HS-27A (cell line): ENCODE measurements at places on chromosomes 2 and 18.

DNA sequence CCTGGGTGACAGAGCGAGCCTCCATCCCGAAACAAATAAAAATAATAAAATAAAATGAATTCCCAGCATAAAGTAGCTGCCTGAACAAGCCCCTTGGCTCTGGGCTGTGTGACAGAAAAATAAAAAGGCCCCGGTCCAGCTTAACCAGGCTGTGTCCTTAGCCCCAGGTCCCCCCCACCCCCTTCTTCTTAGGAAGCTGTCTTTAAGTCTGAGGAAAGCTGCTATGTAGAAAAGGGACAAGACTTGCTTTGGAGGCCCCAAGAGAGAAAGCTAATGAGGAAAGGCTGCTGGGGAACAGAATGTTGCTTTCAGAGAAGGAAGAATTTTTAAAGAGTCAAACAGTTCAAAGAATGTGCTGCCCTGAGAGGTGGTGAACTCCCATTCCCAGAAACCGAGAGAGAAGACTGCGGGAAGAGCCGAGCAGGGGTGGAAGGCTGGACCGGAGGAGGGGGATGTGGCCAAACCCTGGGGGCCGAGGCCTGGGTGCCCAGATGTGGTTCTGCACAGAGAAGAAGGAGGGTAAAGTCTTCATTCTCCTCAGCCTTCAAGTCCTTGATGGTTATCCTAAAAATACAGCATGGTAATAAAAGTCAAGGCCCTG is 61.9 kb downstream of the CENPO start:
- no peak for DNase-seq

- no peak for DNase-seq
Observed at GRCh38 chr18:12844391-12844790, 39.6 kb downstream of the PTPN2 start.

- no peak for DNase-seq
Observed at GRCh38 chr18:29494371-29494770, 1317.4 kb upstream of the CDH2 start.

DNA sequence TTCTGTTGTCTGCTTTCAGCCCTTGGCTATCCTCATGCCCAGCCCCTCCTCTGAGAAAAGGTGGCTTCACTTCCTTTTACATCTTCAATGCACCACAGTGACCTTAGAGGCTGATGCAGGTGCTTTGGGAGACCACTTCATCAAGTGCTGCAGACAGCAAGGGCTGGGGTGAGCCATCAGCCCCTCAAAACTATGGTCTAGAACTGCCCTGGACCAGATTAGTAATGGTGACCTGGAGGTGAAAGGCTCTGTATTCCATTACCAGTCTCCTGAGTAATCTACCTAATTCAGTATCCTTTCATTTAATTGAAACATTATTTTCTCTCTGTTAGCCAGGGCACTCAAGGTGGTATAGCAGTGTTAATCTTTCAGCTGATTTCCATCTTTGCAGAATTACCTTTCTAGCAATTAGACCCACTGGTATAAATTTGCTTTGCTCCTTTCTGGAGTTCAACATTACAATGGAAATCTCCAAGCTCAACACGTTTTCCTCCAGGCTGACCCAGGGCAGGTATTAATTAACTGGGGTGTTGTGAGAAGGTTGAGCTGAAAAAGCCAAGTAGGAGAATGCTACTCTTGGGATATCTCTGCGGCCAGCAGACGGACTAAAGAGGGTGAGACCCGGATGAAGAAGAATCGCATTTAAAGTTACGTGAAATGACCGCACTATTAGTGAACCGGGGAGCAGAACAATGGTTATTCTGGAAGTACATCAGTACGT is 469.0 kb downstream of the MEIS1 start:
- DNase-seq, result no peak

DNA sequence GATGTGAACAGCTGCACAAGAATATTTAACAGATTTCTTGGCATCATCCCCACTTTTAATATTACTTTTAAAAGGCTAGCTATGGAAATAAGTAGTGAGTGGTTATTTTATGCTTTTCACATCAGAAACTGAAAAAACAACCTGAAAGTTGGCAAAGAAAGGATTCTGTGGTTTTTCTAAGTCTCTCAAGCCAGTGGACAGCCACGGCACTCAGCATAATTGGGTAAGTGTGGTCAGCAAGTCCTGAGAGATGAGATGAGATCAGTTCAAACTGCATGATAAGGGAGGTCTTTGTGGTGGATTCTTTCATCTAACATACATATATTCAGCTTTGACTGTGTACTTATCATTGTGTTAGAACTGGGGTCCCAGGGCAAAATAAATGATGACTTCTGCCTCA is 105.2 kb downstream of the LYPD6B start:
- no peak for DNase-seq

DNA sequence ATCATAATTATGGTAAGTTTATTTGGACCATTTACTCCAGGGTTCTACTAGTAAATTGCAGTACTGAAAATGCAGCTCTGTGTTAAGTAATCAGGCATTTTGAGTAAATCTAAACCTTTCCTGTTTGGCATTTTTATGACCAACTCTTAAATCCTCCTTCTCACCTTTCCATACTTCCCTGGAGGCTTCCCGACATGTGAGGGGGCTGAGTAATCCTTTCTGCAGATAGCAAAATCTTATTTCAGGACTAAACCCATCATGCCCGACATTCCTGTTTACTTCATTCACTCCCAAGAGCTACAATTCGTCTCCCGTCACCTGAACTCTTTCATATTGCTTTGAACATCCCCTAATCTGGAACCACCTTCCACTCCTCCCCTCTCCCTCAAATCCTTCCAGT is 296.6 kb downstream of the IKZF2 start:
- no peak for DNase-seq

GRCh38 chr2:138000796-138001195 is 36.5 kb downstream of the HNMT start:
- DNase-seq, result no peak

- no peak for DNase-seq
Observed at GRCh38 chr2:234565201-234565600, 68.3 kb upstream of the ARL4C start.

GRCh38 chr2:217661378-217661777 is 341.4 kb downstream of the TNS1 start:
- no peak for DNase-seq

DNA sequence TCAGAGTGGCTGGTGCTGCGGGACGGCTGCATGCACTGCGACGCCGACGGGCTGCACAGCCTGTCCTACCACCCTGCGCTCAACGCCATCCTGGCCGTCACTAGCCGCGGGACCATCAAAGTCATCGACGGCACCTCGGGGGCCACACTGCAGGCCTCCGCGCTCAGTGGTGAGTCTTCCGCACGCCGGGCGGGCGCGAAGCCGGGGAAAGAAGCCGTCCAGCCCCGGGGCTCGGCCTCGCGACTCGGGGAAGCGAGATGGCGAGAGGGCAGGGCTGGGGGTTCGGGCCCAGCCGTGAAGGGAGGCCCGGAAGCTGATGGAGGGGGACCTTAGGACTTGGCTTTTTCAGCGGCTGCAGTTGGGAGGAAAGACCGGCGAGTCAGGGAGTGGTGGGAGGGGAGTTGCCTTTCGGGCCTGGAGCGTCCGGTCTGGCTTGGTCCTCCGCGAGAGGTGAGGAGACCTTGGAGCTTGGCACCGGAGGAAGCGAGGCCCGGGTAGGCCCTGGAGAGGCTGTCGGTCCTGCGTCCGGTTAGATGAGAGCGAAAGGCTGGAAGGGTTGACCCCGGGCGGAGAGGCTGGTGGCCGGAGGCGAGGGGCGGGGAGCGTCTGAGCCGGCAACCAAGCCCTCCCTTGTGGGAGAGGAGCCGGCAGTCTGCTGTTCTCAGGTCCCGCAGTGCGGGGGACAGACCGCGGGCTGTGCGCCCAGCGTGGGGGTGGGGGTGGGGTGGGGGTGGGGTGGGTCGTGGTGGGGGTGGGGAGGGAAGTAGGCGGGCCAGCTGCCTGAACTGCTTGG is 691 bp downstream of the BIRC6 start:
- no peak for DNase-seq

DNA sequence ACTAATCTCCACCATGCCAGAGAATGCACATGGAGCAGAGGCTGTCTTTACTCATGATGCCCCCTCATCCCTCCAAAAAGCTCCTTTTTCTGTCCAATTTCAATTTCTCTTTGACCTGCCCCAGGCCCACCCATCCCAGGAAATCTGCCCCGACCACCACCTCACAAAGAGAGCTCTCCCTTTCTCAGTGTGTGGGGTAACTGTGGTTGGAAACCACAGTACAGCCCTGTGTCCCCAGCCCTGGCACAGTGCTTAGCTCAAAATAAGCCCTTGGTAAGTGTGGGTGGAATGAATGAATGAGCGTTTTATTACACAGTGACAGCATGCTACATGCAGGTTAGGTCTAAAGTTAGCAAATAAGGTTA is 43.7 kb upstream of the CAB39 start:
- DNase-seq, result no peak

DNA sequence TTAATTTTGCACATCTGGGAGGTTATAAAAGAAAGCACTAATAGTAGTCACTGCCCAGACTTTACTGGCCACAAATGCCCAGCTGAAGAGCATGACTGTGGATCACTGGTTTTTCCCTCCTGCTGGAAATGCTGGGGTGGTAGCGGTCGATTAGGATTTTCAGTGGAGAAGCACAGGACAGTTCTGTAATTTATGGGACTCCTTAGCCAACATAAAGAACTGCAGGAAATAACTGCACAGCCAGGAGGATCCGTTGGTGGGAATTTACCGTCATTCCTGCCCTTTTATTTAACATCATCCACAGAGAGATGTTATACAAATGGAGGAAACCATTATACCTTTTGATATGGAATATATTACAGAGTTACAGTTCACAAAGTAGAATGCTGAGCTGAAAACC is 61.5 kb downstream of the TNFRSF11A start:
- DNase-seq, result no peak

DNA sequence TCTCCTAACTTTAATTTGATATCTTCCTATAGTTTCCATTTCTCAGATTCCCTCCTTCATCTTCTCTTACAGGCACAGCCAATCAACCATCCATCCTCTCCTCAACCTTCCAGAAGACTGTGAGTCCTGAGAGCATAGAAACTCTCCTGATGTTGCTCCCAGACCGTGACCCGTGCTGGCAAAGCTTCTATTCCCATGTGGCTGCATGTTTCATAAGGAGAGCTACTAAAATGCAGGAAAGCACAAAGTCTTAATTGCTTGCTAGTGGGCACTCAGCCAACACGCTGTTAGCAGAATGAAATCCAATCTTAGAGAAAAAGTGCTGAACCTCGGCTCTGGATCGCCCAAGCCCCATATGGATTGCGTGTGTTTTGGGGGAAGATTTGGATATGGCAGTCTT is 1244.7 kb upstream of the ZEB2 start:
- DNase-seq, result no peak

GRCh38 chr2:24785671-24786321 is 7.4 kb downstream of the PTRHD1 start:
- DNase-seq, result no peak

GRCh38 chr2:15279201-15279876 is 281.8 kb downstream of the NBAS start:
- no peak for DNase-seq

- no peak for DNase-seq
Observed at GRCh38 chr2:102784940-102785339, 23.1 kb downstream of the TMEM182 start.

DNA sequence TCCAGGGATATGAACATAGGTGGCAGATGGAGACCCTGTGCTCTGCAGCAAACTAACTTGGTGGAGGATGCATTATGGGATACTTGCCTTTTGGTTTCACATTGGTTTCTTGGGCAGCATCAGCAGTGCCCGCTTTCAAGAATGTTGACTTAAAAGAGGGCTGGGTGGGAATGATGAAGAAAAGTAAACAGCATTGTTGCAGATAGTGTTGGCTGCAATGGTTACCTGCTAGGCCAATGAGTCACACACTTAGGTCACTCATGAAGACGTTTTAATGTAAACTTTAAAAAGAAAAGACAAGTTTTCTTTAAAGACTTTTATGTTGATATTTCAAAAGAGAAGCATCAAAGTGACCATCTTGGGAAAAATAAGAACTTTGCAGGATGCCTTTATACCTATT is 26.1 kb upstream of the FAM237A start:
- no peak for DNase-seq

- DNase-seq, result no peak
Observed at GRCh38 chr18:55546851-55547704, 40.9 kb downstream of the TCF4 start.

- DNase-seq, result no peak
Observed at GRCh38 chr2:9639000-9639602, 8.3 kb upstream of the YWHAQ start.

DNA sequence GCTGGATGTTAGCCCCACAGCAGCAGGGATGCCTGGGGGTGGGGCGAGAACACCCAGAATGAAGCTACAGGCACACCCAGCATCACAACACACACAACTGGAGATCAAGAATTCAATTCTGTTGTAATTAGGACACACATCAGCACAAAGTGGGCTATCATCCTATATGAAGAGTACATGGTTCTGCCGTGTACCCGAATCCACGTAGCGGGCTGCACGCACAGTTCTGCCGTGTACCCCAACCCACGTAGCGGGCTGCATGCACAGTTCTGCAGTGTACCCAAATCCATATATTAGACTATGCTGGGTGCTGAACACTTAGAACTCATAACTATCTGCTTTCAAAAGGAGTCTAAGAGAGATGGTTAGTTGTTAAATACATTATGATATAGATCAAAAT is 86.5 kb downstream of the EIPR1 start:
- no peak for DNase-seq

GRCh38 chr2:47274054-47274782 is 119.1 kb upstream of the STPG4 start:
- no peak for DNase-seq

- DNase-seq, result no peak
Observed at GRCh38 chr2:161613161-161613560, 11.1 kb upstream of the SLC4A10 start.

DNA sequence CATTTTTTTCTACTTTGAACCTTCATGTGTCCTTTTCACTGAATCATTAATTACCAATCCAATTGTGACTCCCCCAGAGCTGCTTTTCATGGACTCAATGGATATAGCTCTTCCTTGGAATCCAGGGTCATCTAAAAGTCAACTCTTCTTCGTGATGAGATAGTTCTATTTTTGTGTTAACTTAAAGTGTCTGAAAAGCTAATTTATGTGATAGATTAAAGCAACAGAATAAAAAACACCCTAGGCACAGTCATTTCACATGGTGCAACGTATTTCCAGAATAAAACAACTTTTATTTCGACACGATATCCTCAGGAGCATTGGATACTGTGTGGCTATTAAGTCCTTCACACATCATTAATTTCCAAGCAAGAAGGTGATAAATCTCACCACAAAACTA is 250.6 kb upstream of the SPHKAP start:
- DNase-seq, result no peak
